Stimulated activated CD8-positive, alpha-beta memory T cell treated with anti-CD3 and anti-CD28 coated beads, Interleukin-7, amount 100 ng/mL, for 48 hours (primary cell): ENCODE measurements at places on chromosomes 1 and 21.
A peak's percentile ranks its signal among the peaks of the same experiment; 100 is the strongest.

DNA sequence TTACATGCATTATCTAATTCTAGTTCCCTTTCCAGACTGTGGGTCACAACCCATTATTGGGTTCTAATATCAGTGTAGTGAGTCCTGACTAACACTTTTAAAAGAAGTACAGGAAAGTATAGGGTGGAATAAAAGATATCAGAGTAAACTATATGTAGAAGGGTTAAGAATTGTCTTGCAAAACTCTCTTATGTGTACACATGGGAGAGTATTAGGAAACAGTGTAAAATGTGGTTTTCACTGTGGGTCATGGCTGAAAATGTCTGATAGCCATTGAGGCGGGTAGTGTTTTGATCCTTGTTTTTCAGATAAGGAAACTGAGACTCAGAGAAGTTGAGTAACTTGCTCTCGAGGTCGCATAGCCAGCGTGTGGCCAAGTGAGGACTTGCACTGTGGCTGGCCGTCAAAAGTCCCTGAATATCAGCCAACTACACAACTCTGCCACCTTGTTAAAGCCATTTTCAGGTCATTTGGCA, 18.5 kb upstream of the MTARC1 start:
- no peak for DNase-seq

- DNase-seq = no peak
These were observed 430.1 kb downstream of the PTBP2 start for GRCh38 chr1:97151651-97152050.

DNA sequence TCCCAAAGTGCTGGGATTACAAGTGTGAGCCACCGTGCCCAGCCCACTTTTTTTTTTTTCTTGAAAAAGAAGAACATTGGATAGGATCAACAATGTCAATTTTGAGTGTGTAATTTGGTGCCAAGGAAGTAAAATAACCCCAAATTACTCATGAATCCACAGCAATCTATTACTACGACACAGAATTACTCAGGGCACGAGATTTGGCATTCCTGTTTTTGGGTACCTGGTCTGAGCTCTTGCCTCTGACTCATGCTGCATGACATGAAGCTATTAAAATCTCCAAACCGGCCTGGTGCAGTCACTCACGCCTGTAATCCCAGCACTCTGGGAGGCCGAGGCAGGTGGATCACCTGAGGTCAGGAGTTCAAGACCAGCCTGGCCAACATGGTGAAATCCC, 10.4 kb downstream of the RNF19B start:
- DNase-seq = no peak

DNA sequence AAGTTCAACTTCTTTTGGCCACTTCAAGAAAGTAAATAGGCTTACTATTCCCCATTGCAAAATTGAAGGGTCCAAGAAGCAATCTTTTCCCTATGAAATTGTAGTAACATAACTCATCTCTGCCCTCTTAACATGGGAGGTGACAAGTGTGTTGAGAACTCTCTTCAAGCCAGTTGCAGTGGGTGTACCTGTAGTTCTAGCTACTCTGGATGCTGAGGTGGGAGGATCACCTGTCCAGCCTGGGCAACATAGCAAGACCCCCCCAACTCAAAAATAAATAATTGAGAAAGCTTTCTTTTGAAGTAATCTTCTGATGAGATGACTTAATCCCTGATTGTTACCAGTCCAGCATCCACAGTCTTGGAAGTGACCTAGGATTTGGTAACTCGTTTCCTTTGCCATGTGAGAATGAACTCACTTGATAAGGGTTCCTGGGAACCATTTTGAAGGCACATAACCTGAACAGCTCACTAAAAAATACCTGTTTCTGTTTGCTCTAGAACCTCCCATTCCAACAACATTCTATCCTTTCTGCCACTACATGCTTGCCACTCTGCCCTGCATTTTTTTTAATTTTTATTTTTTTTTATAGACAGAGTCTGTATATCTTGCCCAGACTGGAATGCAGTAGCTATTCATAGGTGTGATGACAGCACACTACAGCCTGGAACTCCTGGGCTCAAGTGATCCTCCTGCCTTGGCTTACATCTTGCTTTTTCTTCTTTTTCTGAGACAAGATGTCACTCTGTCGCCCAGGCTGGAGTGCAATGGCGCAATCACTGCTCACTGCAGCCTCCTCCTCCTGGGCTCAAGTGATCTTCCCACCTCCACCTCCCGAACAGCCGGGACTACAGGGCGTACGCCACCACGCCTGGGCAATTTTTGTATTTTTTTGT, 1.4 kb upstream of the IPO9 start:
- DNase-seq = no peak

- no peak for DNase-seq
These were observed 245.5 kb downstream of the RPS6KC1 start for GRCh38 chr1:213296558-213296957.

GRCh38 chr1:223645903-223646302, 19.6 kb downstream of the CAPN8 start:
- DNase-seq = no peak

DNA sequence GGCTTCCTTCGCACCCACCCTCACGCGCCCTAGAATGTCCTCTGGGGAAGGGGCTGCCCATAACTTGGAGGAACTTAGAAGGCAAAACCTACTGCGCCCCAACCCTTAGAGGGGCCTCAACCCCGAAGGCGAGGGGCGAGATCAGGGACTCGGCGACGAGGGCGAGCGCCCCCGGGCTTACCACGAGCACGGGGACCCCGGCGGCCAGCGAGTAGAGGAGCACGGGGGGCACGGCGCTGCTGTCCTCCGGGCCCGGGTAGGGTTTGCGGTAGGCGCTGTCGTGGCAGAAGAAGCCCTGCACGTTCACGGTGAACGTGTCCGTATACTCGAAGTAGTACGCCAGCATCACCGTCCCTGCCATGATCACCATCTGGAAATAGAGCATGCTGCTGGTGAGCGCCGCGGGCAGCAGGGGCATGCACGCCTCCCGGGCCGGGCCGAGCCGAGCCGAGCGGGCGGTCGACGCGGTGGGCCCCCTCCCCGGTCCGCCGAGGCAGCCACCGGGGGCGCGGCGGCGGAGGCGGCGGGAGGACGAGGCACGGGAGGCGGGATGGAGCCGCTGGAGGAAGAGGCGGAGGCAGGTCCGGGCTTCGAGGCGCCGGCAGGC, 304 bp downstream of the PLPPR5 start:
- no peak for DNase-seq

GRCh38 chr1:209720826-209721225, 16.2 kb downstream of the HSD11B1 start:
- DNase-seq = no peak

GRCh38 chr1:229012823-229013222, 258.1 kb upstream of the RAB4A start:
- no peak for DNase-seq

DNA sequence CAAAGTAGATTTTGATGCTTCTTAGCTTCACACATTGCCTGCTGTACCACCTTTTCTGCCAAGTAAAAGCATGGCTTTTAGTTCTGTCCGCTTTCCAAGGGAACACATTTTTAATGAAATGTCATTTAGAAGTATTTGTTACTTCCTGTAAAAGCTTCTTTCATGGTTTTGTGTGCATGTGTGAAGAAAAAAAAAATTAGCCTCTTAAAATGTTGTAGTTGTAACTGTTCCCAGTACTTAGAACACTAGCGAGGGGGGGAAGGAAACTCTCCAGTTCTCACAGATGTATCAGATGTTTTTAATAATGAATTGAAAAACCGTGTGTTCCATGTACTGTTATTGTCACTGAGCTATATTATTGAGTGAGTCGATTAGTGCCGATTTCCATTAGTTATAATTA, 568.3 kb upstream of the ADGRL2 start:
- no peak for DNase-seq

- no peak for DNase-seq
These were observed 187.8 kb downstream of the ETS2 start for GRCh38 chr21:38993561-38993960.

- DNase-seq = no peak
These were observed 58.4 kb downstream of the ASH1L start for GRCh38 chr1:155504207-155504606.

GRCh38 chr1:12434174-12434573, 183.8 kb downstream of the DHRS3 start:
- peak; percentile 62 for DNase-seq

DNA sequence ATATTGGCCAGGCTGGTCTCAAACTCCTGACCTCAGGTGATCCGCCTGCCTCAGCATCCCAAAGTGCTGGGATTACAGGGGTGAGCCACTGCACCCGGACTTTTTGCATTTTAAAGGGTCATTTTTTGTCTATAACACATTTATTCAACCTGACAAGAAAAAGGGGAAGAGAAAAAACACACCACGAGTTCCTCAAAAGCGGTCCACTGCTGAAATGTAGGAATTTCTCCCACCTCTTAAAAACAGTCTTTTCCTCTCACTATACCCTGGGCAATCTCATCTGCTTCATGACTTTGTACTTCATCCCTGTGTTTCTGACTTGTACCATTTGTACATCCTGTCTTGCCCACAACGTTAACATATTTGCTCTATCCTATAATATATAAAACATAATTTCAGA, 413.3 kb upstream of the PTBP2 start:
- no peak for DNase-seq

DNA sequence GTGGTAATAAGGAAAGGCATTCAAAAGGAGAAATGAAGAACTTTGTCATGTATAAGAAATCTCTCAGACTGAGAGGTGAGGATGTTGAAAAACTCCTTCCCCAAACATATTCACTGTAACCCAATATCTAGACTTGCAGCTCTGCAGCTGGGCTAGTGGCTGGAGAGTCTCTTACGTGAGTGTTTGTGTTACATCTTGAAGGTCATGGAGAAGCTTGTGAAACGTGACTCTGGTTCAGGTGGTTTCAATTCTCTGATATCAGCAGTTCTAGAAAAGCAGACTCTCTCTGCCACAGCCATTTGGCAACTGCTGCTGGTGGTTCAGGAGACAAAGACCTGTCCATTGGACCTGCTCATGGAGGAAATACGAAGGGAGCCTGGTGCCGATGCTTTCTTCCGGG, 55.0 kb upstream of the EPHA8 start:
- DNase-seq = no peak

DNA sequence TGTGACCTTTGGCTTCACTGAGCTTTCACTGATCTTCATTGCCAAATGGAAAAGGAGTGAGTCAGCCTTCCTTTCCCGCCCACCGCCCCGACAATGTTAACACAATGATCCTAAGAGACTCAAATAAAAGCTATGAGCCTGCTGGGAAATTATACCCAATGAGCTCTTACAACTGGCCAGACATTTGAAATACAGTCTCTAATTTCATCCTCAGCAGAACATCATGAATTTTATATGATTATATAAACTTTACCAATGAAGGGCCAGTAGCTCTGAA, 252.5 kb downstream of the SIPA1L2 start:
- DNase-seq = no peak

DNA sequence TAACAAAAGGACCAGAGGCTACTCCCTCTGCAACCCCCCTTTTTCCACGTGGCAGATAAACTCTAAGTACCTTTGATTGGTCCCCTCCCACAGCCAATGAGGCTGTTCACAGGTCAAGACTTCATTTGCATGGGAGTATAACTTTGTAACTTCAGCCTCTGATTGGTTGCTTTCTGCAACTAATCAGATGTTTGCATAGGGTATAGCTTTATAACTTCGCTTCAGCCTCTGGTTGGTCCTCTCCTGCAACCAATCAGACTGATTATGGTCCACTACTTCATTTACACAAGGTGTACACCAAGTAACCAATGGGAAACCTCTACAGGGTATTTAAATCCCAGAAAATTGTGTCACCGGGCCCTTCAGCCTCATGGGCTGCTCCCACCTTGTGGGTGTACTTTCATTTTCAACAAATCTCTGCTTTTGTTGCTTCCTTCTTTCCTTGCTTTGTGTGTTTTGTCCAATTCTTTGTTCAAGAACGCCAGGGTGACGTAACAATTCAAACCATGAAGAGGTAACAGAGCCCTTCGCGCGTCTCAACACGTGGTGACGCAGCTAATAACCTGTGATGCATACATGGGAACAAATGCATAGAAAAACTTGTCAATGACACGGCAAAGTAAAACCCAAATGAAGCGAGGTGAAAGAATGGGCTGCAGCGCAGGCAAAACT, 47.2 kb downstream of the VPS26C start:
- DNase-seq = no peak

DNA sequence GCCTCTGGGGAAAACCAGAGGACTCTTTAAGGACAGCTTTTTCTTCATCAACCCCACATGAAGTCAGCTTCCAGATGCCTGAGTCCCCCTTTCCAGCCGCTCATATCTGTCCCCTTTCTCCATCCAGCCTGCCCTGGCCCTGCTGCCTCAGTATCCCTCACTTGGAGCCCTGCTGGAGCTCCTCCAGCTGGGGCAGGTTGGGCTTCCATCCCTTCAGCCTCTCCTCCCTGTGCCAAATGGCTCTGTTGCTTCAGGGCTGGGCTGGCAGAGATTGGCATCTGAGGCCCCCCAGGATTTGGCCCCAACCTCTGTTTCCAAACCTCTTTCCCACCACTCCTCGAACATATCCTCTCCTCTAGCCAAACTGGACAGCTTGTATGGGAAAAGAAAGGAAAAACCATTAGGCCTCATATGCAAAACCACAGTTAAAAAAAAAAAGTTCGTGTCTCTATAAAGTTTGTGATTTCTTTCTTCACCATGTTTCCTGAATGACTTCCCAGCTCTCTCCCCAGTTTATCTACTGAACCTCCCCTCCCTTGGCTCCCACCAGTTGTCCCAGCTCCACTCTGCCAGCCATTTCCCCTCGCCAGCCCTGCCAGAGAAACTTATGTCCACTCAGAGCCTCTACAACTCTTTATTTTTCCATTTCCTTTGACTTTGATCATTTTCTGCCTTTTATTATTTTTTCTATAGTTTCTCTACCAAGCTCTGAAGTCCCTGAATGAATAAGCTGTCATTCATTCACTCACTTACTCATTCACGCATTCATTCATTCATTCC, 217.9 kb downstream of the FOXD2 start:
- no peak for DNase-seq

- no peak for DNase-seq
These were observed 89.1 kb downstream of the BCAR3 start for GRCh38 chr1:93592551-93592949.

DNA sequence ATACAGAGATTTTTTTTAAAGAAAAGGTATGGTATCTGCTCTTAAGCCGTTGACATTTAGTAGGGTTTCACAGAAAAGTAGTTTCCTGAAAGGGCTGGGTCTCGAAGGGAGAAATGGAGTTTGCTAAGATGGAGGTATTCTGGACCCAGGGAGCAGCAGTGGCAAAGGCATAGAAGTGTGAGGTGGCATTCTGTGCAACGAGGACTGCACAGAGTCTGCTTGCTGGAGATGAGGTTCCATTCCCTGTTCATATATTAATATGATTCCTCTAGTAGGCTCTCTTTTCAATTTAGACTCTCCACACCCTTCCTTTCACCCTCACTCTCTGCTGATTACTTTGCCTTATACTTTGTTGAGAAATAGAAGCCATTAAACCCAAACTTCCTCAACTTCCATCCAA, 38.5 kb upstream of the PODN start:
- no peak for DNase-seq

GRCh38 chr1:200528858-200529606, 91.5 kb downstream of the KIF14 start:
- DNase-seq = no peak

GRCh38 chr1:1561801-1562470, 12.7 kb downstream of the SSU72 start:
- DNase-seq = no peak

- no peak for DNase-seq
These were observed 61.4 kb upstream of the VCAM1 start for GRCh38 chr1:100657876-100658715.

GRCh38 chr21:36316872-36317484, 3.0 kb upstream of the MORC3 start:
- no peak for DNase-seq

GRCh38 chr1:216416488-216416887, 6.8 kb downstream of the USH2A start:
- no peak for DNase-seq

GRCh38 chr1:17304826-17305175, 3.2 kb upstream of the PADI4 start:
- DNase-seq = no peak
